IMR-90 (cell line): ENCODE measurements at places on chromosomes 5 and 9. TPM values are rescaled to one million over a fixed set of nuclear protein-coding genes. Genes with fewer than 3 reads are reported as not detected.

The PIP5K1B gene
- not detected in 2 replicates for total RNA-seq

- peaks cover 14% of the 10 kb centered on the region for H3K36me3 ChIP-seq
- DNase-seq = peak; percentile 85
- H3K4me1 ChIP-seq = peaks cover 15% of the 10 kb centered on the region
- no peaks in the 10 kb centered on the region for H3K27me3 ChIP-seq
Measured at GRCh38 chr9:120875954-120876841, 790 bp downstream of the PHF19 start.

The GDF9 gene
- 0.18 and 0.28 TPM in 2 replicates for total RNA-seq

- H3K27ac ChIP-seq = peak overlapping the region; percentile 39
- no peaks in the 10 kb centered on the region for H3K27me3 ChIP-seq
- H3K36me3 ChIP-seq = no peaks in the 10 kb centered on the region
- no peak overlapping the region for H3K4me3 ChIP-seq
- peak; percentile 95 for DNase-seq
- peaks cover 12% of the 10 kb centered on the region for H3K4me1 ChIP-seq
Measured at GRCh38 chr5:91162534-91163381, 220.4 kb downstream of the ARRDC3 start.

DNA sequence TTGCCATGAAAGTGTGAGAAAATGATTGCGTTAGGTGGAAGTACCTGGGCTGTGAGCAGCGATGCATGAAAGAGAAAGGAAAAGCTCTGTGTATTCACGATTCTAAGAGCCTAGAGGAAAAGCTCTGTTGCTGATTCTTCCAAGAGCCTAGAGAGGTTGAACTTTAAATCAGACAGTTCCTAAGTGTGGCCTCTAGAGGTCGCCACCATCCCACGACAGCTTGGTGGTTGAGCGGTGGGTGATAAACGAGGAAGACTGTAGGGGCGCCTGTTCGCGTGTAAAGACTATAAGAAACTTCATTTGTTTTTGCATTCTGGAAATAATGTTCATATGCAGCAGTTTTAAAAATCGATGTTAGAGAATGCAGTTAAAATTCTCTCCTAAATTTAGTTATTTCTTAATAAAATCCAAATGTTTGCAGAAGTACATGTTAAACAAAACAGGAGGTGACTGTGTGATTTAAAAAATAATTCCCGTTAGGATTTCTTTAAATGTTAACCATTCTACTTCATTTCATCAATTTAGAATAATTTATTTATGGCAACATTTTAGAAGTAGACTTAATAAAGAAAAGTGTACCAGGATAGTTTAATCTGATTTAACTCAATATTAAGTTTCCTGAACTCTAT, 107.7 kb downstream of the TENT4A start:
- no peaks in the 10 kb centered on the region; the same call in 1 of the 2 replicates for H3K27me3 ChIP-seq
- H3K4me3 ChIP-seq = no peak overlapping the region

The GLDC gene
- total RNA-seq = 0.36 and 0.83 TPM in 2 replicates

DNA sequence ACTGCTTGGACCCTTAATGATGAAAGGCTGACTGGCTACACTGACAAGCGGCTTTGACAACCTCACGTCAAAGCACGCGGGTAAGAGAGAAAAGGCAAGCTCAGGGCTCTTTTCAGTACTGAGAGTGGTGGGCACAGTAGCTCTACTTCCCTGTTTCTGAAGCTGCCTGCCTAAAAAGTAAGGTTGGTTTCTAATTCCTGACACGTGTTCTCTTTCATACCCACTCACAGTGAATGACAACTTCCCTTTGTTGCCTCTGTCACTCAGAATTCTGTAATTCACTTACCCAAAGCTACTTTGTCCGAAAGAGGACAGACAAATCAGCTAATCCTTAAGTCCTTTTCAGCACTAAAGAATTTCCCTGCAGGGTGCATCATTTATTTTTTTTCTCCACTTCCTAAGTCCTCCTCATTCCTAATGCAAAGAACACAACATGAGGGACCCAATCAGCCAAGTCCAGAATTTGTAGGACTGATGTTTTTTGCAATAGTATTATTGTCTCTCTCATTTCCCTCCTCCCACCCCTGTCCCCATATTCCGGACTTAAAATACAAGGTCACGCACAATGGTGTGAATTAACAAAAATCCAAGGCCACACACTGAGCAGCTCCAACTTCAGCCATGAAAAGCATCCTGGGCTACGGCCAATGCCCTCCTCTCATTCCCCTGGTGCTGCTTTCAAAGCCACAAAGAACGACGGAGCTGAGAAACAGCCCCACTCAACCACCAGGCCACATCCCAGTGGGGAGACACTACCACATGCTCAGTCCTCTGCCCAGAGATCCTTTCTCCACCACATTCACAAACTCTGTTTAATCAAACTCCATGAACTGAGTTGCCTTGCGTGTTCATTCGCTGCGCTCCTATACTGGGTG, 221.0 kb downstream of the TSSK1B start:
- H3K4me3 ChIP-seq = no peak overlapping the region
- no peak for DNase-seq
- H3K27ac ChIP-seq = no peak overlapping the region
- H3K36me3 ChIP-seq = no peaks in the 10 kb centered on the region
- H3K27me3 ChIP-seq = no peaks in the 10 kb centered on the region; the same call in 1 of the 2 replicates

DNA sequence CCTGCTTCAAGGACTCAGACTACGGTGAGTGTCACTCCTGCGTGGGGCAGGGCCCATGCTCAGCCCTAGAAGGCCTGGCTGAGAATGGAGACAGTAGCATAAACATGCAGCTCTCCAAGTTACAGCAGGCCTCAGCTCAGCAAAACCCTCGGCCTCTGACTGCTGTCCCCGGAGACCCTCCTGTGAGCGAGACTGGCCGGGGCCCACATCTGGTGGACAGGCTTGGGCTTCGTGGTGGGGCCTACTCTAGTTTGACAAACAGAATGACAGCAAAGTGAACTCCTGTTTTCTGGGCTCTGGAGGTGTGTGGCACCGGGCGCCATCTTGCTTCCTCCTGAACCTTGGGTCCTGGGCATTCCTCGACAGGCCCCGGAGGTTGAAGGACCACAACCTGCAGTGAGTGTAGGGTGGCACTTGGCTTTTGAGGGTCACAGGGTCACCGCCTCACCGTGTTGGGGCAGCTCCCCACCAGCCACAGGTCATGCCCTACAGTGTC, 97.5 kb downstream of the PHF2 start:
- peaks cover 22% of the 10 kb centered on the region; the same call in 1 of the 2 replicates for H3K36me3 ChIP-seq
- H3K4me1 ChIP-seq = no peaks in the 10 kb centered on the region
- H3K27ac ChIP-seq = no peak overlapping the region
- no peak overlapping the region for H3K4me3 ChIP-seq
- no peak for DNase-seq

DNA sequence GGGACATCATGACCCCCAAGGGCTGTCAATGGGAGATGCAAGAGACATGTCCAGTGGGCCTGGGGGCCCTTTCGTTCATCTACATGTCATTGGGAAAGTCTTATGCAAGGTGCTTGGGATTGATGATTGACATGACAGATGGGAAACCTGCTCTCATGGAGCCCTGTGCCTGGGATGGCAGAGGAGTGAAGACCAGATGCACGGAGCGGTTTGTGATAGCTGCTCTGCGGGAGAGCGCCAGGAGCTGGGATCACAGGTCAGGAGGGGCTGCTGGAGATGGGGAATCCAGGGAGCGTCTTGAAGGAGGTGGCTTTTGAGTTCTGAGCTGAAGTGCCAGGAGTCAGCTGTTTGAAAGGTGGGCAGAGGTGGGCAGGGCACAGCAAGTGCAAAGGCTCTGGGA, 104.3 kb downstream of the FGF18 start:
- H3K36me3 ChIP-seq = no peaks in the 10 kb centered on the region
- no peak overlapping the region for H3K4me3 ChIP-seq
- peaks cover 23% of the 10 kb centered on the region for H3K4me1 ChIP-seq
- H3K27ac ChIP-seq = no peak overlapping the region
- no peaks in the 10 kb centered on the region for H3K27me3 ChIP-seq

The NME5 gene
- under 0.01 and 0.18 TPM in 2 replicates for total RNA-seq

DNA sequence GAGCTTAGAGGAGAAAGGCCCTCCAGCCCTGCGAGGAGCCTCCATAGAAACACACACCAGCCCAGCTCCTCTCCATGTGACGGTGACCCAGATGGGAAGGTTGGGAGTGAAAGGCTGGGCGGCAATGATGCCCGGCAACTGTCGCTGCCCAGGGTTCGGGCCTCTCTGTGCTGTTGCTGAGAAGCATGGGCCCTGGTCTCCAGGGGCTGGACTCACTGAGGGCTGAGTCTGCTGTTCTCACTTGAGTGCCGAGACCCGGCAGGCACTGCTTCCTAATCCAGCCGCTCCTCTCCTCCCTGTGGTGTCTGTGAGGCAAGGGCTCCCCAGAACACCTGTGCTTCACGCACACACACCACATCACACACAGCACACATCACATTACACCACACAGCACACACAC, 493.6 kb downstream of the GADD45G start:
- H3K36me3 ChIP-seq = no peaks in the 10 kb centered on the region
- no peak overlapping the region for H3K27ac ChIP-seq
- H3K4me3 ChIP-seq = no peak overlapping the region
- DNase-seq = no peak
- H3K4me1 ChIP-seq = no peaks in the 10 kb centered on the region
- peaks cover 6% of the 10 kb centered on the region for H3K27me3 ChIP-seq

DNA sequence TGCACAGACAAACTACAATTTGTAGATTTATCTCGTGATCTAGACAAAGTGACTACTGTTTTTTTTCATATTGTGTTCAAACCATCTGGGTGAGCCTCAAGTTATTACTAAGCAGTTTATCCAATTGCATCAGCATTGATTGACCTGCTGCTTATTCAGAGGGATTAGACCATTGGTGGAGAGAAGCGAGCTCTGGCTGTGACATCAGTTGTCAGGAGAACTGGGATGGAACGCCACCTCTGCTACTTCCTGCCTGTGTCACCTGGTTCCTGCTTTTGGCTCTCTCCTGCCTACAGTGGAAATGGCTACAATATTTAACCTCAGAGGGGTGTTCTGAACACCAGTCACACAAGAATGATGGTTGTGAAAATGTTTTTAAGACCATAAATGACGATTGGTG, 12.1 kb downstream of the NR4A3 start:
- H3K27me3 ChIP-seq = no peaks in the 10 kb centered on the region
- no peak overlapping the region for H3K27ac ChIP-seq
- peak; percentile 57 for DNase-seq
- H3K36me3 ChIP-seq = peaks cover 7% of the 10 kb centered on the region
- no peaks in the 10 kb centered on the region for H3K4me1 ChIP-seq

GRCh38 chr9:98132806-98133631, 14.0 kb upstream of the TRIM14 start:
- no peaks in the 10 kb centered on the region for H3K4me1 ChIP-seq
- DNase-seq = no peak
- H3K27me3 ChIP-seq = peaks cover 2% of the 10 kb centered on the region
- no peaks in the 10 kb centered on the region for H3K36me3 ChIP-seq

The PCDHB7 gene
- total RNA-seq = 0.18 and 0.28 TPM in 2 replicates

DNA sequence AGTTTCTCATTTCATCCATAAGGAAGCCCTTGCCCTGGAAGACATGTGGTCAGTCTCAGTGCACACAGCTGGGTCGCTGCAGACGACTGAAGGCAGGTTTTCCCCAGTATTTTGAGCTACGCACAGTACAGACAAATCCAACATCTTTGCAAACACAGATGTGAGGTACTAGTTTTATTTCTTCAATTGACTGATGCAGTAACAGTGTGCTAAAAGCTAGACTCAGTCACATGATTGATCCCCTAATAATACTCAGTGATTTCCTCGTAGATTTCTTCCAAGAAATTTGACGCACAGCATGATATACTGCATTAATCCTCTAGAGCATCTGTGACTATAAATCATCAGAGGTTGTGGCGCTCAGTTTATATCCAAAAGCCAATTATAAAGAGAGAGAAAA, 346.1 kb downstream of the DIRAS2 start:
- H3K4me1 ChIP-seq = no peaks in the 10 kb centered on the region
- H3K36me3 ChIP-seq = no peaks in the 10 kb centered on the region
- no peak for DNase-seq
- H3K27me3 ChIP-seq = no peaks in the 10 kb centered on the region
- no peak overlapping the region for H3K4me3 ChIP-seq

DNA sequence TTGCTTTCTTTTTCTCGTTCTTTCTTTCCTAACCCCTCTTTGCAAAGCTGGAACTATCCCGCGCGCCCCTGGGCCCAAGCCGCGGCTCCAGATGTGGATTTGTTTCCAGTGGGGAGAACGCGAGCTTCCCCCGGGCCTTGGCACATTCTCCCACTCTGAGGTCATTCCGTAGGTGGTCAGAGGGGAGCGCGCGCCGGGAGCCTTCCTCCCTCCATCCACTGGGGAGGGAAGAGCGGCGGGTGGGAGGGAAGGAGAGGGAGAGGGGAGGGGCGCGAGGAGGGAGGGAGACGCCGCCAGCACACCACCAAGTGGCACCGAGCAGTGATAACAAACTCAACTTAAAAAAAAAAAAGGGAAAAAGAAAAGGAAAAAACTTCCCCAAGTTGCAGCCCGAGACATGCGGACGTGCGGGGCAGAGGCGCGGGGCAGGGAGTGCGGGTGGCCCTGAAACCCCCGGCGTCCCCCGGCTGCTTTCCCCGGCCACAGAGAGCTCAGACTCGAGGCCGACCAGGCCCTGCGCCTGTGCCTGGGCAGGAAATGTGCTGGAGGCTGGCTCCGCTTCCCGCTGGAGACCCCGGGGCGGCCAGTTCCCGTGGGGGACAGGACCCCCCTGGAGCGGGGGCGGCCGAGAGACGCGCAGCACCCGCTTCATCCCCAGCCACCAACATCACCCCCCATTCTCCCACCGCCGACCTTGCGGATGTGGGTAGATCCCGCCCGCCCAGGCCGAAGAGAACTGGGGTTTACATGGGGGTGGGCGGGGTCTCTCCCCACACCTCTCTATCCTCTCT, 3.1 kb downstream of the IER5L start:
- H3K4me3 ChIP-seq = peak overlapping the region; percentile 89
- peak; percentile 90 for DNase-seq
- H3K27me3 ChIP-seq = no peaks in the 10 kb centered on the region

DNA sequence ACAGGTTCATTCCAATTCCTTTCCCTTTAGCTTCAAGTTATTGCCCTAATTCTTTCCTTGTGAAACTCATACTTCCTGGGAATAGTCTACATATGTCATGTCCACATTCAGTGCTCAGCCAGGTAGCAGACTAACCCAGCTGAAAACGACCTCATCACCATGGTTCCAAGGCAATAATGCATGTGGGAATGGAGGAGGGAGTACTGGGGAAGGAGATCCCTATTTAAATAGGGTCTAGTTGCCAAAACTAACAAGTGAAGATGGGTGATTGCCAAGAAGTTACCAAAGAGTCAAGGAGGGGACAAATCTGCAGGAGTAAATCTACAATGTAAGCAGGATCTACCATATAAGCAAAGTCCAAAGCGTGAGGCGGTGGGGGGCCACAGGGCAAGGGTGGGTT, 47.3 kb upstream of the MCTP1 start:
- no peaks in the 10 kb centered on the region for H3K36me3 ChIP-seq
- H3K27me3 ChIP-seq = no peaks in the 10 kb centered on the region
- H3K27ac ChIP-seq = no peak overlapping the region
- H3K4me1 ChIP-seq = no peaks in the 10 kb centered on the region

DNA sequence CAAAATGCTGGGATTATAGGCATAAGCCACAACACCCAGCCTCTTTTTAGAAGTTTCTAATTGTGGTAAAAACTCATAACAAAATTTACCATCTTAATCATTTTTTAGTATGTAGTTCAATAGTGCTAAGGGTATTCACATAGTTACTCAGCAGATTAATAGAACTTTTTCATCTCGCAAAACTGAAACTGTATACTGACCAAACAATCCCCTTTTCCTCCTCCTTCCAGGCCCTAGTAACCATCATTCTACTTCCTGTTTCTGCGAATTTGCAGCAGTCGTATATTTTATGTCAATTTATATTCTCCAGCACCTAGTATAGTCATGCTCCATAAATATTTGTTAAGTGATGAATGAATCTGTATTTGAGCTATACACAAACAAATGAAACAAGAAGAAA, 86.3 kb upstream of the ERBIN start:
- no peak overlapping the region for H3K27ac ChIP-seq
- no peak overlapping the region for H3K4me3 ChIP-seq
- peak; percentile 11 for DNase-seq
- no peaks in the 10 kb centered on the region for H3K27me3 ChIP-seq
- H3K36me3 ChIP-seq = no peaks in the 10 kb centered on the region
